Stimulated activated CD8-positive, alpha-beta memory T cell treated with anti-CD3 and anti-CD28 coated beads, Interleukin-7, amount 100 ng/mL, for 1 hour (primary cell): ENCODE measurements at places on chromosomes 13 and 19.

- no peak for DNase-seq
Observed at GRCh38 chr13:45875951-45876350, 24.4 kb upstream of the SIAH3 start.

GRCh38 chr19:8128551-8128950 lies 20.8 kb downstream of the FBN3 start:
- DNase-seq, result no peak

- no peak for DNase-seq
Observed at GRCh38 chr19:18741124-18742121, 49.7 kb downstream of the COMP start.

GRCh38 chr13:43792076-43792881 lies 5.5 kb upstream of the ENOX1 start:
- DNase-seq, result no peak

- no peak for DNase-seq
Observed at GRCh38 chr19:10921199-10921909, 7.1 kb downstream of the YIPF2 start.

DNA sequence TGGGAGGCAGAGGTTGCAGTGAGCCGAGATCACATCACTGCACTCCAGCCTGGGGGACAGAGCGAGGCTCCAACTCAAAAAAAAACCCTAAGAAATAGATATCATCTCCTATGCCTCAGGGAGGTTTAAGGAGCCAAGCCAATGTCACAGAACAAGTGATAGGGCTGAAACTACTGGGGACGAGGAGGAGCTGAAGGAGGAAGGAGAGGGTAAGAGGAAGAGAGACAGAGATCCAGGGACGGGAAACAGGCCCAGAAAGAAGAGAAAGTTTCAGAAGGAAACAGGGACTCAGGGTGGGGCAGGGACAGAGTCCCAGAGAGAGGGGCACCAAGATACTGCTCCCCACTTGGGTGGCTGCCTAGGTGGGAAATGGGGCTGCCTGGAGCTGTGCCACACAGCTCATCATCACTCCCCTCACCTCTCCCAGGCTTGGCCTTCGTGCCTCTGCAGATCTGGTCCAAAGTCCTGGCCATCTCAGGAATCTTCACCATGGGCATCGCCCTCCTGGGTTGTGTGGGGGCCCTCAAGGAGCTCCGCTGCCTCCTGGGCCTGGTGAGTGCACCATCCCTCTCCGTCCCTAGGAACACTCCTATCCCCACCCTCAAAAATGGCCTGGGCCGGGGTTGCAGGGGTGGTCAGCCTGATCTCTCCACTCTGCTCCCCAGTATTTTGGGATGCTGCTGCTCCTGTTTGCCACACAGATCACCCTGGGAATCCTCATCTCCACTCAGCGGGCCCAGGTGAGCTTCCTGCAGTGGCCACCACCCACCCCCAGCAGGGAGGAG lies 1.5 kb downstream of the CD37 start:
- DNase-seq, result no peak

- DNase-seq, result no peak
Observed at GRCh38 chr13:77036279-77036678, 9.3 kb upstream of the FBXL3 start.

- no peak for DNase-seq
Observed at GRCh38 chr19:15173746-15174404, 26.9 kb downstream of the NOTCH3 start.

DNA sequence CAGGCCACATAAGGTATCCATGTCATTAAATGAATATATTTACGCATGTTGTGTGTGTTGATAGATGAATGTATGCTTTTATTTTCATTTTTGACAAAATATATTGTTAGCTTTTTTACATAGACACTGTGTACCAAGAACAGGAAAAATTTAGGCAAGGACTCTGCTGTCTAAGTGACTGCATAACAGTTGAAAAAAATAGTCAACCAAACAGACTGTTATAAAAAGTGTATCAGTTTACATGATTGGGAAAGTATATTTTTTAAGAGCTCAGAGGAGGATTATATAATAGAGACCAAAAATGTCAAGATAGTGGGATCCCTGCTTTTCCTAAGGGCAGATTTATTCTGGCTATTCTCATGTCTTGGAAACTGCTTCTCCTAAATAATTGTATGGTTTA lies 858.0 kb downstream of the SLITRK1 start:
- no peak for DNase-seq

DNA sequence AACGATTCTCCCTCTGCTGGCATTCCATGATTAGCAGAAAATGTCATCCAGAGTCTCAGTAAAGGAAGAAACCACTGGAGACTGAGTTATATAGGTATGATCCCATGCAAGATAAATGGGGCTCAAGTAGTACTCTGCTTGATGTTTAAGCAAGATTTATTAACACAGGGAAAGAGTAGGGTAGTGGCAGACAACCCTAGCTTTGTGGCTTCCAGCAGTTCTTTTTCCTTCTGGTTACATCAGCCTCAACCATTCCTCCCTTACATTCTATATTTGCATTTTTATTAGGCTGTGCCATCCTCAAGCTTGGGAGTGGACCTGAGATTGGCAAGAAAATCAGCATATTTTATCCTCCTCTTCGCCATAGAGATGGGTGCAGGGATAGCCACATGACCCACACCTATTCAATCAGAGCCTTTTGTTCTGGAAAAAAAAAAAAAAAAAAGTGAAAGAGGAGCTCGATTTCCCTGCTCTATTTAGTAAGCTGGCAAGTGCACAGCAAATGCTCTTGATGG lies 402.1 kb downstream of the ZNF536 start:
- DNase-seq, result no peak

- no peak for DNase-seq
Observed at GRCh38 chr13:76745261-76746200, 140.7 kb downstream of the KCTD12 start.

DNA sequence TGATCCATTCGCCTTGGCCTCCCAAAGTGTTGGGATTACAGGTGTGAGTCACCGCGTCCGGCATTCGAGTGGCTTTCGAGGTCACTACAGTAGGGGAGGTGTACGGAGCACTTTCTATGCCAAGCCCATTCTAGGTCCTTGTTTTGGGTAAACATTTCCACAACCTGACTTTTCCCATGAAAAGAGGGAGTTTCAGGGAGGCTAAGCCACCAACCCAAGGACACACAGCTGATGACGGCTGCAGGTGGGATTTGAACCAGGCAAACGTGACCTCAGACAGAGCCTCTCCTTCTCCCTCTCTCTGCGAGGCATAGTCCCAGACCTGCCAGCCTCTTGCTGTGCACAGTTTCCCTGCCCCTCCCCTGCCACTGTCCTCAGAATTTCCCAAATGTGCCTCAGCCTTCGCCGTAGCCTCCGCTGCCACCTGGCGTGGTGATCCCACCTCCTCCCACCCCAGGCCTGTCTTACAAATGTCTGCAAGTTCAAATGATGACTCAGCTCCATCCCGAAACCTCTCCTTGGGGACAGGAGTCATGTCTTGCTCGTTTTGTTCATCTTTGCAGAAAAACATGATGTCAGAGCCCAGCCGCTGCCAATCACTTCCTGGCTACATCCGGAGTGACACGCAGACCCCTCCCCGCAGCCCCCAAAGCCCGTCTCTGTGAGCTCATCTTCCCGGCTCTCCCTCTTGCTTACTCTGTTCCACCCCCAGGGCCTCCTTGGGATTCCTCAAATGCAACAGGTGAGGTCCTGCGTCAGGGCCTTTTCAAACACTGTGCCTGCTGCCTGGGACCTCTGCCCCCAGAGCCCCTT lies 6.6 kb upstream of the GADD45B start:
- no peak for DNase-seq

DNA sequence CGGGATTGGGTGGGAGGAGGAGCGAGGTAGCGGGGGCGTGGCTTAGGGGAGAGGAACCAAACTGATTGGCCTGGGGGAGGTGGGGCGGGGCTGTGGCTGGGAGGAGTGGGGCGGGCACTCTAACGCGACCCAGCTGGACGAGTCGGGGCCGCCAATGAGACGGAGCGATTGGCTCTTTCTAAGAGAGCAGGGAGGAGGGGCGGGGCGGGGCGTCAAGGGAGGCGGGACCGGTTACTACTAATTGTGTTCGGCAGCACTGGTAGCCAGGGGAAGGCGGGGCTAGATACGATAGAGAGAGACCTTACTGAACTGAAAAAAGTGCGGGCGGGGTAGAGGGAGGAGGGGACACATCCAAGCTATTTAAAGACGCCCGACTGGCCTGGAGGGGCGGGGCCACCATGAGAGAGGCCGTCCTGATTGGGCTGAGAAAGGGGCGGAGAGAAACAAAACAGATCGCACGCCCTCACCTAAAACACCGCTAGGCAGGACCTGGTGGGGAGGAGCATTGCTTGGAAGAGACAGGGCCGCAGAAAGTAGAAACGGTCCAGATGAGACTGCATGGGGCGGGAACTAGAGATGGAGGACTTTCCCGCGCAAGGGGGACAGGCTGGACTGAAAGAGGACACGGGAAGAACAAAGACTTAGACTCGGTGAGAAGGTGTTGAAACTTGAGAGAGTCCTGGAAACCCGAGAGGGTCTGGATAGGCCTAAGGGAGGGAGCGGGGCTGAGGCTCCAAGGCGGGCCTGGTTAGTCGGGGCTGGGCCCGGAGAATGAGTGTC lies at the start of gene KCNC3:
KCNC3 (minus strand) TSS at position 232 of the 780 bp plus-strand sequence. CDS start 295 bp downstream, outside the sequence.
- DNase-seq, result peak; percentile 49

- peak; percentile 42 for DNase-seq
Observed at GRCh38 chr19:45615795-45616703, 14.0 kb upstream of the GPR4 start.

- no peak for DNase-seq
Observed at GRCh38 chr19:14758816-14759215, 19.5 kb downstream of the ADGRE2 start.

DNA sequence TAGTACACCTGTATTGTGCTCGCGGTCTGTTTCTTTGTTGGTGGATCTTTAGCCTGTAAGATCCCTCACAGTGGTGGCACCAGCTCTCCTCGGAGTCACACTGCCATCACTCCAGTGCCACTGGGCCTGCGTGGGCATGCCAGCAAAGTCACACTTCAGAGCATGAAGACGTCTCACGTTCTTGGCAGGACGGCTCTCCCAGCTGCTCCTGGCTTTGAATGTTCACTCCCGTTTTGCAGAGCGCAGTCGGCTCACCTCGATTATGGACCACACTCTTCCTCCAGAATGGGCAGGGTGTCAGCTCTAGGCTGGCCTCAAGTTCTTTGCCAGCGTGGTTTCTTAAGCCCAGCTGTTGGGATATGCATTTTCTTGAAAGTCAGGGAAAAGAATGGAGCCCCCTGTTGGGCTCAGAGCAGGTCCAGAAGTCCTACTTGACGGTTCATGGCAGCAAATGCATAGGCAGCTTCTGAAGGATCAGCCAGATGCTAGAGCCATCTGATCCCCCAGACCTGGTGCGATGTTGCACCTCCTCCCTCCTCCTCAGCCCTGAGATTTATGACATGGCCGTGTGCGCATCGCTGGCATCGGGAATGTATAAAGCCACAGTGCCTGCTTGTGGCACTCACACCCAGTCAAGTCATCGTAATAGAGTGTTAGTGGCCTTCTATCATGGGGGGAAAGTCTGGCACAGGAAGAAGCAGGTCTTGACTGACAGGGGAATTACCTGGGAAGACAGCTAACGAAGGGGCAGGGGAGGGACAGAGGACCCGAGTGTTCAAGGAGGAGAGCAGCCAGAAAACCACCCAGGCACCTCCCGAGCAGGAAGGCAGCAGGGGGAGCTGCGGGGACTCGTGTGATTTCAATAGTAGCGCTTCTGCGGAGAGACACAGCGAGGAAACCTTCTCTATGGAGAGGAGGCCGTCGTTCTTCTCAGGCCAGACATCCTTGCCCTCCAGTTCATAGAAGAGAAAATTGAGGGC lies 40.2 kb upstream of the NPAS1 start:
- DNase-seq, result no peak

GRCh38 chr13:91211510-91211909 lies 136.0 kb upstream of the MIR17HG start:
- no peak for DNase-seq

GRCh38 chr13:28976195-28976594 lies 156.1 kb downstream of the MTUS2 start:
- no peak for DNase-seq

GRCh38 chr13:27559719-27560118 lies 60.6 kb downstream of the LNX2 start:
- no peak for DNase-seq

GRCh38 chr13:106548064-106548696 lies 12.7 kb upstream of the EFNB2 start:
- DNase-seq, result no peak

DNA sequence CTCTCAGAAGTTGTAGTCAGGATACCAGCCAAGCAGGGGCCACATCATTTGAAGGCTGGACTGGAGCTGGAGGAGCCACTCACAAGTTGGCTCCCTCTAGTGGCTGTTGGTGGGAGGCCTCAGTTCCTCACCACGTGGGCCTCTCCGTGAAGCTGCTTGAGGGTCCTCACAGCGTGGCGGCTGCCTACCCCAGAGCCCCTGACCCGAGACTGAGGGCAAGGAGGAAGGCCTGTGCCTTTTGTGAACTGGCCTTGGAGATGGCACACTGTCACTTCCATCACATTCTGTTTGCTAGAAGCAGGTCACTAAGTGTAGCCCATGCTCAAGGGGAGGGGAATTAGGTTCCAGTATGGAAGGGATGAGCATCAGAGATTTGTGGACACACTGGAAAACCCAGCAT lies 14.6 kb downstream of the GNA11 start:
- peak; percentile 46 for DNase-seq

GRCh38 chr13:20159646-20160305 lies 1.1 kb downstream of the GJA3 start:
- DNase-seq, result no peak

DNA sequence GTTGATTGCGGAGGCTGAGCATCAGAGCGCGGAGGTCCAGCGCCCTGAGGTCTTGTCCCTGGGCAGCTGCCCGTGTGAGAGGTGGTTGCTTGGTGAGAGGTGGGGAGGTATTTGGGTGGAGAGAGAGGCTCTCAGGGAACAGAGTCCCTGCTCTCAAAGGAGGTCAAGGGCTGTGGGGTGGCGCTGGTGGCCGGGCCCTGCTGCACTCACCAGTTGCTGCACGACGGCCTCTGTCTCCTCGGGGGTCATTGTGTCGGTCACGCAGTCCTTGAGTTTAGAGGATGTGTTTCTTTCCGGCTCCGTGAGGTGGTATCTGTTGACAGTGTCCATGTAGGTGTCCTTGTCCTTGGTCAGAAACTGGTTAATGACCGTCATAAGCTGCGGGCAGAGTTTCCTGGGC lies 95.5 kb downstream of the WTIP start:
- no peak for DNase-seq

GRCh38 chr13:107669391-107669993 lies 545.8 kb downstream of the LIG4 start:
- no peak for DNase-seq

- no peak for DNase-seq
Observed at GRCh38 chr13:106042996-106043581, 492.4 kb downstream of the EFNB2 start.
